ENCODE measurements at places on chromosomes 16 and 17.

GRCh38 chr17:19320876-19321275, 41.6 kb downstream of the B9D1 start:
- no peak for DNase-seq

DNA sequence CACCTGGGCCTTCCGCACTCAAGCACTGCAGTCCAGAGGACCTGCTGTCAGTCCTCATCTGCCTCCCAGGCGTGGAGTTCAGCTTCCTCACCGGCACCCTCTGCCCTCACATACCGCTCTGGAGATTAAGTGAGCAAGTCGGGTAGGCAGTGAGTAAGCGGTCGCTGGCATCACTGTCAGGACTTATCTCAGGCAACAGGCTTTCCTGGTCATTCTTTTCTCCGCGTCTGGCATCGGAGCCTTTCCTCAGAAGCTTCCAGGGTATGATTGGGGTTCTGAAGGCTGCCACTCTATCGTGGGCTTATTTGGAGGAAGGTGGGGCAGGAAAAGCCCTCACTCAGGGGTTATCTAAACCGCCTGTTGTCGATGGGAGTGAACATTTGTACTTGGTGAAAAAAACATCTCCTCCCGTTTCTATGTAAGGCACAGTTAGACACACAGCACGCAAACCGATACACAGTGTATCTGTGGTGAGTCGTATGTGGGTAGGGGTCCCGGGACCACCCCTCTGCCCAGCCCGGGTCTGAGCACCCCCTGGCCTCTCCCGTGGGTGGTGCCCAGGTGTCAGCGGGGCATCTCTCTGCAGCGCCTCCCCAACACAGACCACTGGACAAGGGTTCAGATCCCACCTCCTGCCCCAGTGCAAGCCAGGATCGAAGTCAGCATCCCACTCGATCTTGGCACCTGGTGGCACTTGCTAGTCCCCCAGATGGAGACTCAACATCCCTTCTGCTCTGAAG, 92.5 kb upstream of the PLCG2 start:
- no peak for DNase-seq

- DNase-seq: no peak
Observed at GRCh38 chr17:9408868-9409829, 166.5 kb downstream of the STX8 start.

DNA sequence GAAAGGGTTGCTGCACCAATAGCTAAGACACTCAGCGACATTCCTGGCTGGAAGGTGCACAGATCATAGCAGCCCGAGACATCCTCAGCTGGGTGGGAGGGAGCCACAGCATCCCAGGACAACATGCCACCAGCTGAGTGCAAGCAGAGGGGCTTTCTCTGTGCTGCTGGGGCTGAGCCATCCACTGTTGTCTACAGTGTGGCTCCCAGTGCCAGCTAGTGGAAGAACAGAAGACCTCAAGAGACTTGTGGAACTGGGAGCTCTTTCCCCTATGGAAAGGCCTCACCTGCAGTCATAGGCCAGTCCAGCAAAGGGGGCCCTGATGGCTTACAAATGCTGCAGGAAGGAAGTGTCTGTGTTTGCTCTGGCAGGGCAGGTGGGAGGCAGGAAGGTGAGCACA, 131.0 kb downstream of the C16orf78 start:
- no peak for DNase-seq

DNA sequence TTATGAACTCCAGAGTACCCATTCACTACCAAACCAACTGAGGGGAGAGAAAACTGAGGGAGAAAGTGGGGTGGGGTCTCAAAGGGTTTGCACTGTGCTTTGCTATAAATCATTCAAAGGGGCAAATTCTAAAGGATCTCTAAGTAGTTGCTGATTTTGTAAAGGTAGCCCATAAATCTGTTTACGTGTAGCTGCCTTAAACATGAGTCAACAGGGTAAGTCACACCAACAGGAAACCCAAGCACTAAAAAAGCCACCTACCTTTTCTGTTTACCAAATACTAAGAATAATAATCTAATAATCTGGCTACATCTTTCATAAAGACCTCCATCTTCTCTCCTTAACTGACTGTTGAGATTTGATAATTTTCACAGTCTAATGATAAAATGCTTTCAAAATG, 8.4 kb upstream of the HSBP1 start:
- no peak for DNase-seq

DNA sequence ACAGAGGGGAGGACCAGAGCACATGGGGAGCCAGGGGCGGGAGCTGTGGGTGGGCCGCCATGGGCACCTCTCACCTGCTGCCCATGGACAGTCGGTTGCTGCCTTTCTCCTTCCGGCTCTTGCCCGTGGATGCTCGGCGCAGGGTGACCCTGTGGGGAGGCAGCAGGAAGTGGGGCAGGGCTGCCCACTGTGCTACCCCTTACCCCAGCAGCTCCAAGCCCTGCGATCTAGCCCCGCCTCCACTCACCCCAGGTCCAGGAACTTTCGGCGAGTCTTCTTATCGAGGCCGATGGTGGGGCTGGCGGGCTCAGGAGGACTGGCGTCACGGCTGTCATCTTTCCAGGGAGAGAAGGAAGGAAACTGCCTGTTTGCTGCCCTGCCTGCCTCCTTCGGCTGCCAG, 14.2 kb downstream of the SAMD14 start:
- no peak for DNase-seq

- no peak for DNase-seq
Observed at GRCh38 chr17:46908068-46908737, 14.8 kb upstream of the GOSR2 start.

GRCh38 chr17:82956146-82956725, 116.4 kb upstream of the ZNF750 start:
- DNase-seq: no peak

DNA sequence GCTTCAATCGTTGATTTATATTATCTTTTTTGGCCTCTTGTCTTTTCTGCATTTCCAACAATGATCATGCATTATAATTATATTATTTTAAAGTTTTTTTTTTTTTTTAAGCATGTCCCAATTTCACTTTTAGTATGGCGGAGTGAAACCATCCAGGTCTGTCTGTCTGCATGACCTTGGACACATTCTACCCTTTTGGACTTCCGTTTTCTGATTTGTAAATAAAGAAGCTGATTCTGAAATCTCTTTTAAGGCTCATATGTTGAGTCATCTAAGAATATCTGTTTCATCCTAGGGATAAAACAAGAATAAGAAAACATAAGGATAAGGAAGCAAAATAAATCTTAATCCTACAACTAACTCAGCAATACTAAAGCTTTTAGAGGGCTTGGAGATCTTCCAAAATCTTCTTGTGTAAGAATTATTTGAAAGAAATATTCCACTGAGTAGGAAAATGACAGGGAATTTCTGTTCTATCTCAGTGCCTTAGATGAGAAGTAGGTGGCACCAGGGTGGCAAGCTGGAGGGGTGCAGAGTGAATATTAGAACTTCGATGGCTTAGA, 195.7 kb upstream of the TOX3 start:
- no peak for DNase-seq

- peak; percentile 38 for DNase-seq
Observed at GRCh38 chr16:49181791-49182518, 99.7 kb downstream of the CBLN1 start.

GRCh38 chr17:47982091-47982617, 11.2 kb downstream of the CDK5RAP3 start:
- DNase-seq: no peak

DNA sequence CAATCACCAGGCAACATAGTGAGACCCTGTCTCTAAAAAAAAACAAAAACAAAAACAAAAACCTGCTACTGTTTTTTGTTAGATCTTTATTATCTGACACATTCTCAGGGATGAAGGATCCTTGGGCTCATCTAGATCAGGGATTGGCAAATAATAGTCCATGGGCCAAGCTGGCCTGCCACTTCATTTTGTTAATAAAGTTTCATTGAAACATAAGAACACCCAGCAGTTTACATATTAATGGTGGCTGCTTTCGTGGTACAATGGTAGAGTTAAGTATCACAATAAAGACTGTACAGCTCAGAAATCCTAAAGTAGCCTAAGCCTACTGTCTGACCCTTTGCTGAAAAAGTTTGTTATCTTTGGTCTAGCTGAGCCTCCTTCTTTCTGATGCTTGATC, 32.9 kb upstream of the CLEC18A start:
- DNase-seq: no peak

GRCh38 chr17:7328840-7329373, at the start of gene NEURL4:
NEURL4 (minus strand) TSS chr17:7329335; CDS start chr17:7329312, 23 bp downstream.
- no peak for DNase-seq

DNA sequence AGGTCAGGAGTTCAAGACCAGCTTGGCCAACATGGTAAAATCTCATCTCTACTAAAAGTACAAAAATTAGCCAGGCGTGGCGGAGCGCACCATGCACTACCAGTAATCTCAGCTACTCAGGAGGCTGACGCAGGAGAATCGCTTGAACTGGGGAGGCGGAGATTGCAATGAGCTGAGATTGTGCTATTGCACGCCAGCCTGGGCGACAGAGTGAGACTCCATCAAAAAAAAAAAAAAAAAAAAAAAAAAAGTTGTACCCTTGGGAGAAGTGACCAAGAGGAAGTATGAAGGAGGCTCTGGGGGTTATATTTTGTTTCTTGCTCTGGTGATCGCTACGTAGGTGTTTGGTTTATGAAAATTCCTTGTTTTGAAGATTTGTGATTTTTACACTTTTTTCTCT, 66.3 kb downstream of the LITAF start:
- DNase-seq: no peak

GRCh38 chr16:87328846-87329245, 11.7 kb upstream of the C16orf95 start:
- DNase-seq: no peak

DNA sequence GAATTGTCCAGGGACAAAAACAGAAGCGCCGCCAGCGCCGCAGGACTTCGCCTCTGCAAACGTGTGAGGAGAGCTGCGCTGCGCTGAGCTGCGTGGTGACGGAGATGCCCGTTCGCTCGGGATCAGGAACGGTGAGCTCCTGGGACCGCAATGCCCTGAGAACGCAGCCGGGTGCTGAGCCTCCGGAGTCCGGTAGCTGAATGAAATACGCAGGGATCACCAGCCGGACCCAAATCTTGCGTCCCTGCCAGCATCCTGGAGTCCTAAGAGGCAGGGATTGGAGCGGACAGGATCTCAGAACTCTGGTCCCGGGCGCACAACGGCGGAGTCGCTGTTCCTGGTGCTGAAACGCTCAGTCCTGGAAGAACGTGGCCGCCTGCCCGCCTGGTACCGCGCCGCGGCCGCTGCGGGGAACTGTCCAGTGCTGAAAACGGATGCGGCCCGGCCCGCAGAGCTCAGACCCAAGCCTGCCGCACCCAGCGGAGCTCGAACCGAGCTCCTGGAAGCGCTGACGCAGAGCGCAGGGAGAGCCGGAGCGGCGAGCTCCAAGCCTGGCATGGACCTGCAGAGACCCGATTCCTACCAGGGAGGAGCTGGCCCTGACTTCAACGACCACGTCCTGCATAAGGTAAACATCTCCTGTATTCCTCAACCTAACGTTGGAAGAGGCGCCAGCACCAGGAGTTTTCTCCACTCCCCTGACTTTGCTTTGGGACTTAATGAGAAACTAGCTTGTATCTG, 41.5 kb downstream of the CD300LF start:
- no peak for DNase-seq

DNA sequence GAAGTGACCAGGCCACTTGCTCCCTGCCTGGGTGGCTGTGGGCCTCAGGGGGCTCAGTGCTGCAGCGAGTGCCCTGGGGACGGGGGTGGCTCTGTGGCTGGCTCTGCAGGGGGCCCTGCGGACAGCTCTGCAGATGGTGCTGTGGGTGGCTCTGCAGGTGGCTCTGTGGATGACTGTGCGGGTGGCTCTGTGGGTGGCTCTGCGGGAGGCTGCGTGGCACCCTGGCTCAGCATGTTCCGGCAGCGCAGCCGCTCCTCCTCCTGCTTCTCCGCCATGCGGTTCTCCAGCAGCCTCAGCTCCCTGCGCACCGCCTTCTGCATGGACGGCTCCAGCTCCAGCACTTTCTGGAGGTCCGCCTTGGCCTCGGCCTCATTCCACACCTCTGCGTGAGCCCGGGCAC, 9.5 kb downstream of the AIPL1 start:
- DNase-seq: no peak

DNA sequence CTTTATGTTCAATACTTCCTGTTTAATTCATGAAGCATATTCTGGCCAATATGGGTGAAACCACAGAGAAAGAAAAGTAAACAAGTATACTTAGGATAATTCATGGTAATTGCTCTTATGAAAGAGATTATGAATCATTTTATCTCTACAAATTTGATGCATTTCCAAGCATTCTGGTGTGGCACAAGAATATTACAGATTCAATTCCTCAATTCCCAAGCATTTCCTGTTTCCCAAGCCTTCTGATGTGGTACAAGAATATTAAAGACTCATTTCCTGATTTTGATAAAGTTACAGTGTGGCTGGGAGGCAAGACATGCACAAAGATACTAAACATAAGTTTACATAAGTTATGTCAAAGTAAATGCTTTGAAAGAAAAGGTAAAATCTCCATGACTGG, 126.1 kb upstream of the NUDT7 start:
- DNase-seq: no peak

- DNase-seq: no peak
Observed at GRCh38 chr16:2362218-2362617, 21.7 kb upstream of the ABCA3 start.

- no peak for DNase-seq
Observed at GRCh38 chr16:4347765-4348509, 3.2 kb downstream of the PAM16 start.

GRCh38 chr16:55030944-55031343, 100.3 kb downstream of the IRX5 start:
- DNase-seq: no peak

GRCh38 chr17:70123193-70123592, 46.1 kb upstream of the KCNJ2 start:
- no peak for DNase-seq

DNA sequence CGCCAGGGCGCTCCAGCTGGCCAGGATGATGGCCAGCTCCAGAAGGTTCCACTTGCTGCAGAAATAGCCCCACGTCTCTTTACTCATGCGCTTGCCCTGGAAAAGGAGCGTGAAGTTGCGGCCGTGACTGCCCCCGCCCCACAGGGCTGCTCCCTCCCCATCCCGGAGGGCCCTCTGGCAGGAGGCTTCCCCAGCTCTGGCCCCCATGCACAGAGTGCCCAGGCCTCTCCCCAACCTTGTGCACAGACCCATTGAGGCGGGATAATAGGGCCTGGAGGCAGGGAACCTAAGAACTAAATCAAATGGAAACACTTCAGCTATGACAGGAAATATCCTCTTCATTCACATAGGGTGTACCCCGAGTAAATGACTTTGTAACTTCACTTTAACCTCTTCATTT, 21.2 kb upstream of the GCSH start:
- DNase-seq: no peak

DNA sequence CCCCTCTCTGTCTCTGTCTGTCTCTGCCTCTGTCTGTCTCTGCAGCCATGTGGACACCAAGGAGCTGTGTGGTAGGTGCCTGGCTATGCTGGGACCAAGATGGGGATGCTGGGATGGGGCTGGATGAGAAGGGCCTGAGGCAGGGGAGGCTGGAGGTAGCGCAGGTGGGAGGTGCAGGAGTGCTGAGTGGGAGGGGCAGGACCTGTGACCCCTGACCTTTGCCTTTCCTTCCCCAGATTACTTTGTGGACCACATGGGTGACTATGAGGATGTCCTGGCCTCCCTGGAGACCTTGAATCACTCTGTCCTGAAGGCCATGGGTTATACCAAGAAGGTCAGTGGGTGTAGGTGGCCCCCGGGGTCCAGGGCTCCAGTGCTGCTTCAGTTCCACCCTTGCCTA, 12.8 kb downstream of the NECAB2 start:
- no peak for DNase-seq

GRCh38 chr16:832652-833336, 32.3 kb upstream of the GNG13 start:
- DNase-seq: no peak

GRCh38 chr16:27498916-27499658, 50.6 kb downstream of the GTF3C1 start:
- DNase-seq: no peak

GRCh38 chr17:5184288-5184687, 7.4 kb downstream of the ZNF594 start:
- DNase-seq: no peak

Measured in NCI-H748 treated with DMSO at 0.1 percent for 48 hours (cell line).